SK-N-SH (cell line): ENCODE measurements at places on chromosomes 3 and 15. TPM values are rescaled to one million over a fixed set of nuclear protein-coding genes. Genes with fewer than 3 reads are reported as not detected.

KNL1 gene
- 1.6 and 2.0 TPM in 2 replicates for polyA plus RNA-seq

ZCWPW2 gene
- 0.13 and 0.15 TPM in 2 replicates for polyA plus RNA-seq

SEMA6D gene
- 0.30 and 0.47 TPM in 2 replicates for polyA plus RNA-seq

P3H2 gene
- 2.8 and 3.3 TPM in 2 replicates for polyA plus RNA-seq

GOLGA6C gene
- polyA plus RNA-seq, result not detected in 2 replicates

KBTBD13 gene
- polyA plus RNA-seq, result not detected in 2 replicates

- H3K27me3 ChIP-seq, result no peaks in the 10 kb centered on the region
- peaks cover 19% of the 10 kb centered on the region for H3K4me1 ChIP-seq
- H3K27ac ChIP-seq, result no peak overlapping the region
- no peak for DNase-seq
- H3K4me3 ChIP-seq, result no peak overlapping the region
- no peaks in the 10 kb centered on the region for H3K36me3 ChIP-seq
Measured at GRCh38 chr15:67051088-67052045, 14.0 kb upstream of the SMAD3 start.

DNA sequence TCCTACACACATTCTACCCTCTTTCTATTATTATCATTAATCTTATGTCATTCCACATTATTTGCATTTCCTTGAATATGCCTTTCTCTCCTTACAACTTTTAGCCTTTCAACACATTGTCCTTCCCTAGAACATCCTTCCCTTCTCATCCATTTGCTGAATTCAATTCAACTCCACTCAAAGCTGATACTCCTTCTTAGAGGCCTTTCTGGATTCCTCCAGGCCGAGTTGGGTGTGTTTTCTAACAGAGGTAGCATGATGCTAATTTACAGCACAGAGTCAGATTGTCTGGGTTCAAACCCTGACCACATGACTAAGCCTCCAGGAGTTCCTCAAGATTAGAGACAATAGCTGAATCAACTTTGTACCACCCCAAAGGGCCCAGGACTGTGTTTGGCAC lies 63.4 kb upstream of the IL12A start:
- H3K4me3 ChIP-seq, result no peak overlapping the region
- H3K36me3 ChIP-seq, result no peaks in the 10 kb centered on the region
- H3K27ac ChIP-seq, result no peak overlapping the region
- H3K27me3 ChIP-seq, result no peaks in the 10 kb centered on the region

- no peaks in the 10 kb centered on the region for H3K4me1 ChIP-seq
- no peak overlapping the region for H3K27ac ChIP-seq
- no peak overlapping the region for H3K4me3 ChIP-seq
- DNase-seq, result no peak
- no peaks in the 10 kb centered on the region for H3K36me3 ChIP-seq
Measured at GRCh38 chr3:34783876-34784275, 855.4 kb upstream of the ARPP21 start.

DNA sequence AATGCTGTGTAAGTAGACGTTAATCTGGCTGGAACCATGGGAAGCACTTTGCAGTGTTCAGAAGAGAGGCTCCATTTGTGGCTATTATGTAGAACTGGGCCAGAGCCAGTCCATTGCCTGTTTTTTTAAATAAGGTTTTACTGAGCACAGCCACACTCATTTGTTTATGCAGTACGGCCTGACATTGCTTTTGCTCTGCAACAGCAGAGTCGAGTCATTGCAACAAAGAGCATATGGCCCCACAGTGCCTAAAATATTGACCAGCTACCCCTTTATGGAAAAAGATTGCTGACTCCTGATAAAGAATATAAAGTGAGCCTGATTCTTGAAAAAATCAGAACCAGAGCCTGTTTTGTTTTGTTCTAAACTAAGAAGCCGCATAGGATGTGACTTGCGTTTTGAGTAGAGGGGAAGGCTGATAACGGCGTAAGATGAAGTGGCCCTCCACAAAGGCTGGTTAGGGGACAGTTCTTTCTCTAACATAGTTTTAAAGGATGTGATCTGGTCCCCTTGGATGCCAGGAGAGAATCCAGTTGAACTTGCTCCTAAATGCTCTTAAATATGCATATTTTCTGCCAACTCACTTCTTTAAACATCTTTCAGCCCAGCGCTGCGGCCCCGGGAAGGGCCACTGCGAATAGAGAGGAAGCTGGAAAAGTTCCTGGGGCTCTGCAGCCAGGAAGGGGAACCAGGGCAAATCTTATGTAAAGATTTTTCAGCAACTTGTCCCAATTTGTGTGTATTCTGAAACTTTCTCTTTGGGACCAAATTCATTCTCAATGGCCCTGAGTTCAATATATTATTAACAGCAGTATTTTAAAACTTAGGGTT lies 64.5 kb downstream of the GLDN start:
- H3K27ac ChIP-seq, result no peak overlapping the region
- no peaks in the 10 kb centered on the region for H3K4me1 ChIP-seq
- no peak for DNase-seq
- no peak overlapping the region for H3K4me3 ChIP-seq

DNA sequence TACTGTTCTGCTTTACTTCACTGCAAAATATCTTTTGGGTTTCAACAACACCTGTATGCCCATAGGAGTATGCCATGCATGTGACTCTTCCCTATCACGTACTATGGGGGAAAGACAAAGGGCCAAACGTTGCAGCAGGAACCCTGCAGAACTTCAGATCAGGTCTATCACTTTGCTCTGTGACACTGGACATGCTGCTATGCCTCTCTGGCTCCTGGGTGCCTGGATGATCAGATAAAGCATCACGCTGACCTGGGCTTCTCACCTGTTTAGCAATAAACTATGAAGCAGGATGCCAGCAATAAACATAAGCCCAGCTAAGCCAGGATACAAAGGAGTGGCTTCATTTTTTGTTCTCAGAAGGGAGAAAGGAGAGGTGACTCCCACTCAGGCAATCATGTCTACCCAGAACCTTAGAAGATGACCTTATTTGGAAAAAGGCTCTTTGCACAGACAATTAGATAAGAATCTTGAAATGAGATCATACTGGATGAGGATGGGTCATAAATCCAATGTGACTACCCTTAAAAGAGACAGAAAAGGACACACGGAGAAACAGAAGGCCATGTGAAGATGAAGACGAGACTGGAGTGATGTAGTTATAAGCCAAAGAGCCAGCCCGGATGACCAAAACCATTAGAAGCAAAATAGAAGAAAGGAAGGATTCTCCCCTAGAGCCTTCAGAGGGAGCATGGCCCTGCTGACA lies 19.3 kb downstream of the POMGNT2 start:
- DNase-seq, result no peak
- no peak overlapping the region for H3K4me3 ChIP-seq
- H3K27me3 ChIP-seq, result no peaks in the 10 kb centered on the region
- no peak overlapping the region for H3K27ac ChIP-seq
- H3K36me3 ChIP-seq, result no peaks in the 10 kb centered on the region

- no peak overlapping the region for H3K27ac ChIP-seq
- H3K4me3 ChIP-seq, result no peak overlapping the region
- no peaks in the 10 kb centered on the region for H3K27me3 ChIP-seq
- no peaks in the 10 kb centered on the region; the same call in 1 of the 2 replicates for H3K4me1 ChIP-seq
- H3K36me3 ChIP-seq, result no peaks in the 10 kb centered on the region
- no peak for DNase-seq
Measured at GRCh38 chr15:36024031-36024688, 478.2 kb upstream of the DPH6 start.

- no peak overlapping the region for H3K27ac ChIP-seq
- no peaks in the 10 kb centered on the region for H3K27me3 ChIP-seq
- no peak for DNase-seq
- no peaks in the 10 kb centered on the region for H3K4me1 ChIP-seq
- no peaks in the 10 kb centered on the region for H3K36me3 ChIP-seq
- no peak overlapping the region for H3K4me3 ChIP-seq
Measured at GRCh38 chr3:30711151-30711550, 104.8 kb downstream of the TGFBR2 start.

- H3K27me3 ChIP-seq, result no peaks in the 10 kb centered on the region
- no peak overlapping the region for H3K4me3 ChIP-seq
- no peak for DNase-seq
- H3K27ac ChIP-seq, result peak overlapping the region; percentile 87; the same call in 1 of the 2 replicates
Measured at GRCh38 chr15:75641603-75642002, 1.6 kb upstream of the IMP3 start.

DNA sequence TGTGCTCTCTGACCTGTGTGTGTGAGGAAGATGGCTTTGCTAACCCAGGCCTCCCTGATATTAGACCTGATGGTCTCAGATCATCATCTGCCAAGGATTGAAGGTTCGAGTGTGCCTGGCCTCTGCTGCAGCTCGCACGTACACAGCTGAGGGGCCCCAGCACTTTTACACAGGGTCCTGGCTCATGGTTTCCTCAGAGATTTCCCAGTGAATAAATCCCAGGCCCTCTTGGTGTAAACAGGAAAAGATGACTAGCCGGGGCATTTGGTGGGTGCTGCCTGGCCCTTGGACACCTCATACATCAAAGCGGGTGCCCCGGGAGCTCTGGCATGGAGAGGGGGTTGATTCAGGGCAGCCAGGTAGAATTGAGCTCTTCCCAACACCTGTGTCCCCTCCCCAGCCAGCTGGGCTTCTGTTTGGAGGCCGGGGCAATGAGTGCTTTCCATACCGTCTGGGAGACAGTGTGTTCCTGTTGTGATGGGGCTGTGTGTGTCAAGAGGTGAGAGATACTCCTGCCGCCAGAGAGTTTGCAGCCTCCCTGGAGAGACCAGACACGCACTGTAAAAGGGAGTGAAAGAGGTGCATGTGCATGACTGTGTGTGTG lies 72.5 kb upstream of the TLE3 start:
- no peaks in the 10 kb centered on the region; the same call in 1 of the 2 replicates for H3K27me3 ChIP-seq
- no peaks in the 10 kb centered on the region for H3K4me1 ChIP-seq
- no peaks in the 10 kb centered on the region for H3K36me3 ChIP-seq
- no peak overlapping the region for H3K27ac ChIP-seq
- no peak for DNase-seq

DNA sequence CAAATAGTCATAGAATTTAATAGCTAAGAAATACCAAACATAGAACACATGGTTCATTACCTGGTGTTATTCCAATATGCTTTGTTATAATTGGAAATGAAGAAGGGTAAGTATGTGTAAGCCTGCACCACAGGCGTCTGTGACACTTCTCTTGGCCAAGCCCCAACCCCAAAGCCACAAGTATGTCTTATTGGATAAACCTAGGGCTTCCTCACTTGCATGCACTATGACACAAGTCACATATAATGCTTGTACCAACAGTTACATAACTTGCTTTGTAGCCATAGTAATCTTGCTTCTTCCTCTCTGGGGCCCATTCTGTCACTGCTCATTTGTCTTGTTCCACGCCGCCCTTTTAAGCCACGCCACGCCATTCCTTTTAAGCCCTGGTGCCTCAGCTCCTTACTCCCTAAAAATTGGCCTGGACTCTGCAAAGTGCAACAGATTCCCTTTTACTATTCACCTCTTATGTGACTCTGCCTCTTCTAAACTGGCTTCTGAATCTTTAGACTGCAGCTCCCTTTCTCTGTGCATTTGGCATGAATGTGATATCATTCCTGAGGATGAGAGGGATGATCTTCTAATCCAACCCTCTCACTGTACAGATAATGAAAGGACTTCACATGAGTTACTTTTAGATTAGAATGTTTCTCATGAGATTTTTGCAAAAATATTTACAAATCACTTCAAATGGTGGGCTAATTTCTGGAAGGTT lies 48.1 kb upstream of the EPHA3 start:
- H3K27me3 ChIP-seq, result no peaks in the 10 kb centered on the region
- no peak for DNase-seq
- H3K4me3 ChIP-seq, result no peak overlapping the region
- no peaks in the 10 kb centered on the region for H3K4me1 ChIP-seq
- no peaks in the 10 kb centered on the region for H3K36me3 ChIP-seq
- H3K27ac ChIP-seq, result no peak overlapping the region

DNA sequence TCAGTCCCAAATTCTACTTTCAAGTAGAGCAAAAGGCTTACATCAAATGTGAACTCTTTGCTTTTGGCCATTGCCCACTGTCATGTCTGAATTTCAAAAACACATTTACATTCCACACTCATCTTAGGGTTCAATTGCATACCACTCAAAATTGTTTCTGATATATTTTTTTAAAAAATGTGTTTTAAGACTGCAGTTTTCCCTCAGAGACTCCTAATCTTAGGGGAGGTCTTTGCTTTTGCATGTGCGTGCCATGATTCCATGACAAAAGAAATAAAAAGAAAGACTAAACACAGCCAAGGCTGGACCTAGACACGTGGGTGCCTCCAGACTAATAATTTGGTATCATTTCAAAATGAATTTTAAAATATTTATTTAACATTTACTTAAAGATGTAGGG lies 396.8 kb upstream of the RASGRP1 start:
- H3K4me1 ChIP-seq, result peaks cover 7% of the 10 kb centered on the region
- peak overlapping the region; percentile 65; the same call in 1 of the 2 replicates for H3K27ac ChIP-seq
- no peak overlapping the region for H3K4me3 ChIP-seq
- no peak for DNase-seq
- H3K27me3 ChIP-seq, result no peaks in the 10 kb centered on the region
- H3K36me3 ChIP-seq, result no peaks in the 10 kb centered on the region

GRCh38 chr15:45448066-45448915 lies 69.9 kb upstream of the GATM start:
- H3K4me3 ChIP-seq, result no peak overlapping the region
- no peaks in the 10 kb centered on the region for H3K36me3 ChIP-seq
- H3K27me3 ChIP-seq, result no peaks in the 10 kb centered on the region
- no peak overlapping the region for H3K27ac ChIP-seq

GRCh38 chr15:67579164-67579563 lies 36.7 kb downstream of the MAP2K5 start:
- H3K27me3 ChIP-seq, result no peaks in the 10 kb centered on the region
- H3K27ac ChIP-seq, result no peak overlapping the region

- no peak overlapping the region for H3K4me3 ChIP-seq
- no peaks in the 10 kb centered on the region for H3K27me3 ChIP-seq
- no peak for DNase-seq
- no peaks in the 10 kb centered on the region for H3K4me1 ChIP-seq
- H3K27ac ChIP-seq, result no peak overlapping the region
Measured at GRCh38 chr15:40737048-40737447, 18.0 kb downstream of the RMDN3 start.

- no peak for DNase-seq
- H3K4me1 ChIP-seq, result no peaks in the 10 kb centered on the region; the same call in 1 of the 2 replicates
- H3K27me3 ChIP-seq, result no peaks in the 10 kb centered on the region
- no peak overlapping the region for H3K4me3 ChIP-seq
Measured at GRCh38 chr15:45720183-45720582, 85.4 kb downstream of the SQOR start.

- DNase-seq, result no peak
- no peak overlapping the region for H3K27ac ChIP-seq
- H3K4me1 ChIP-seq, result no peaks in the 10 kb centered on the region
- no peak overlapping the region for H3K4me3 ChIP-seq
- no peaks in the 10 kb centered on the region for H3K27me3 ChIP-seq
Measured at GRCh38 chr3:147851062-147851461, 441.9 kb downstream of the ZIC1 start.
